Right ventricle myocardium inferior (tissue), 1 donor: ENCODE measurements at places on chromosomes 3 and 15. TPM values are rescaled to one million over a fixed set of nuclear protein-coding genes. Genes with fewer than 3 reads are reported as not detected.

Gene PCLAF
- total RNA-seq, result 1.1 TPM

Gene KNSTRN
- 8.5 TPM for total RNA-seq

Gene MOBP
- total RNA-seq, result not detected

Gene CCDC54
- not detected for total RNA-seq

Gene CX3CR1
- 2.1 TPM for total RNA-seq

Gene CKMT1B
- 0.76 TPM for total RNA-seq

Gene PCNP
- total RNA-seq, result 125 TPM

Gene LRTM1
- not detected for total RNA-seq

Gene PLA1A
- 2.0 TPM for total RNA-seq

Gene P2RY1
- total RNA-seq, result 10.1 TPM

Gene TF
- 15.7 TPM for total RNA-seq

Gene SNTN
- total RNA-seq, result not detected

Gene TTLL13
- not detected for total RNA-seq

Gene ASB14
- 9.0 TPM for total RNA-seq

Gene KCNAB1
- total RNA-seq, result 3.7 TPM

Gene PKM
- 1,022 TPM for total RNA-seq

Gene HGD
- not detected for total RNA-seq

Gene SEMA5B
- total RNA-seq, result 5.2 TPM

Gene CDHR4
- total RNA-seq, result not detected

Gene LRRC28
- total RNA-seq, result 18.7 TPM

Gene LIPC
- total RNA-seq, result 0.70 TPM

Gene PIERCE2
- total RNA-seq, result 6.2 TPM

Gene TGM5
- total RNA-seq, result not detected

Gene MNS1
- 1.0 TPM for total RNA-seq

Gene TGM4
- not detected for total RNA-seq

Gene GP5
- total RNA-seq, result not detected

Gene MRAS
- 396 TPM for total RNA-seq

Gene SLC12A1
- total RNA-seq, result not detected

Gene LDHAL6B
- total RNA-seq, result not detected

Gene CLDN1
- 0.46 TPM for total RNA-seq

Gene PLD1
- 78.0 TPM for total RNA-seq

Gene IL20RB
- total RNA-seq, result 0.43 TPM

Gene ZNF385D
- 2.6 TPM for total RNA-seq

Gene CISH
- total RNA-seq, result 13.2 TPM

Gene C3orf70
- total RNA-seq, result 2.0 TPM

Gene FGF12
- 340 TPM for total RNA-seq

Gene EAF1
- 6.7 TPM for total RNA-seq

Gene TMEM108
- total RNA-seq, result 2.2 TPM

Gene STX19
- total RNA-seq, result not detected

Gene P2RY12
- 1.4 TPM for total RNA-seq

Gene CEMIP
- total RNA-seq, result 0.14 TPM

Gene SLC51B
- total RNA-seq, result not detected

Gene LRRC34
- 1.6 TPM for total RNA-seq

Gene SPATA12
- total RNA-seq, result not detected

Gene WDR53
- 9.8 TPM for total RNA-seq

Gene EDC3
- total RNA-seq, result 13.5 TPM

Gene NR2F2
- total RNA-seq, result 14.2 TPM

Gene ZNF501
- 5.4 TPM for total RNA-seq

Gene GPR15
- not detected for total RNA-seq

Gene CPN2
- 2.3 TPM for total RNA-seq

Gene TNFAIP8L3
- total RNA-seq, result 8.5 TPM
